ENCODE measurements at places on chromosomes 3 and 15. TPM values are rescaled to one million over a fixed set of nuclear protein-coding genes. Genes with fewer than 3 reads are reported as not detected.

DNA sequence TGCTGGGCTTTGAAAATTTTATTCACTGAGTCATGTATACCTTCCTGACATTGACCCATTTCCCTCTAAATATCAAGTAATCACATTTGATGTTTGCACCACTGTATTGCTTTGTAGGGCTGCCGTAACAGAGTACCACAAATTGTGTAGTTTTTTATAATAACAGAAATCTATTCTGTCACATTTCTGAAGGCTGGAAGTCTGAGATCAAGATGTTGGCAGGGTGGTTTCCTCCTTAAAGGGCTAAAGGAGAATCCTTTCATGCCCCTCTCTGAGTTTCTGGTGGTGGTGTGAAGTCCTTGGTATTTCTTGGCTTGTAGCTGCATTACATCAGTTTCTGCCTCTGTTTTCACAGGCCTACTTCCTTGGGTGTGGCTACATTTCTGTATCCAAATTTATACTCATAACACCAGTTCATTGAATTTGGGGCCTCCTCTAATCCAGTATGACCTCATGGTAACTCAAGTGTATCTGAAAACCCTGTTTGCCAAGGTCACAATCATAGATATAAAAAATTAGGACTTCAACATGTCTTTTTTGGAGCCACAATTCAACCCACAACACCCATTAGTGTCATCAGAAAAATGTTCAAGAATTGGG lies 29.1 kb upstream of the ST6GAL1 start:
- no peak for DNase-seq

DNA sequence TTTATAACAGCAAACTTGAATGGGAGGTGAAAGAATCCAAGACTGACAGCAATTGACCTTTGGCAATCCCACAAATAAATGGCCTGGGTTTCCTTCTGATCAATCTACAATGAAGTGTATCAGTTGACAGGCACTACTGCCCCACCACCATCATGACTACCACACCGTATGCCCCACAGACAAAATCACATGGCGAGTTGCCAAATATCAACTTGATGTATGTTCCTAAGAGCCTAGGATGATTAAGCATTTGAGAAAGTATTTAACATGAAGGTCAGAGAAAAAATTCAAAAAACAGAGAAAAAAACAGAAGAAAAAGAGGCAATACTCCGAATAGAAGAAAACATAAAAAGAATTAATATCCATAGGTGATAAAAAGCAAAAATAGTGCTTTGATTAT lies 215.9 kb upstream of the STAC start:
- no peak for DNase-seq

DNA sequence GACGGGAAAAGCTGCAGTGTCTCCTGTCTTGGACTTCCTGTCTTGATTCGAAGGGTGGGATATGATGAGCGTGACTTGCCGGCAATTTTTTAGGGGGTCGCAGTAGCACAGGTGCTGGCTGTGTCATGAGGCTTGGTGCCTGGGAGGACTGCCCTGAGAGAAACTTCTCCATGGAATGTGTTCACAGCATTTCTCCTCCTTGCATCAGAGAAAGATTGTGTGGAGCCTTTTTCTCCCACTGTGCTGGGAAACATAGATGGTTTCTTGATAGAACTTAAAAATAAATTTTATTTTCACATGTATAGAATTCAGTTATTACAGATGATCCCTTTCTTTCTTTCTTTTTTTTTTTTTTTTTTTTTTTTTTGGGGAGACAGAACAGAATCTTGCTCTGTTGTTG lies 121.4 kb downstream of the KLHL25 start:
- DNase-seq, result no peak

GRCh38 chr3:14775011-14775410 lies 43.8 kb upstream of the FGD5 start:
- no peak for DNase-seq

DNA sequence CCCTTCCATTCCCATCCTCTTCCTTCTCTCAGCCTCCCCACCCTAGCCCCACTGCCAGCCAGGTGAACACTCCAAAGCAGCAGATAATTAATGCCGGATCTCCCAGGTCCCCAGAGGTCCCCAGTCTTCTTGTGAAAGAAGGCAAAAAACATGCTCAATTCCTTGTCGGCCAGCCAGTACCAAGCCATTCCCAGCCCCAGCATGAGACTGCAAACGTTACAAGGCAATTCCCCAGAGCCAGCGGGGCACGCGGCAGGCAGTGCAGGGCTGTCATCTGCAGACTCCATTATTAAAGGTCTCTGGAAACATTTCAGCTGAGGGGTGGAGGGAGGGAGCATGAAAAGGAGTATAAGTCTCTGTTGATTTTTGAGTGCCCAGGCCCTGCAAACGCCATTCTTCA lies 117.8 kb downstream of the XXYLT1 start:
- DNase-seq, result no peak

- peak; percentile 8 for DNase-seq
Measured at GRCh38 chr3:116453666-116454346, 8.5 kb upstream of the LSAMP start.

DNA sequence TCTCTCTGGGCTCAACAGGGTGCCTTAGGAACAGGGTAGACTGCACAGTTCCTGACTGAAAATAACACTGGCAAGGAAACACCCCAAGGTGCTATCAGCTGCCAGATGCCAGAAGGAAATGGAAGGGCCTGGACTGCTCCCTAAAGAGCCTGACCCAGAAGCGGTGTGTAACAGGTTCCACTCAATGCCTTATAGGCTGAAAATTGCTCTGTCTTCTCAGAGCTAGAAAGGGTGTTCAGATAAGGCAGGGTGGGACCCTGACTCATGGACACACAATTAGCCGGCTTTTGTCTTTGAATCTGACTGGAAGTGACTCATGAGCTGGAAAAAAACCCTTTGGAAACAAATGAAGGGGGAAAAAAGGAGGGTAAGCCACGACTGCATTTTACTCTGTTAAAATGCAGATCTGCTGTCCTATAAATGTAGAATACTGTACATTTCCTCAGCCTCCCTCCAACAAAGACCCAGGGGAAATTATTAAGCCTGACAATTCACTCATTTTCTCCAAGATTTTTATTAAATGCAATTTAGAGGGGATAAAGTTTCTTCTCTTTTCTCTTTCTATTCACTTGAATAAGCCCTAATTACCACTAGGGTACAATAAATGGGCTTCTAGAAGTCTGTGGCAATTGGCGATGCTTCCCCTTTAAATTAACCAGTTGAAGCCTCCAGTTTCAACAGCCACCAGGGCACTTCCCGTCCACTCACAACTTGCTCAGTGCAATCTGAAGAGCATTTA lies 160.2 kb upstream of the TBL1XR1 start:
- peak; percentile 77 for DNase-seq

GRCh38 chr3:9732080-9732739 lies 675 bp downstream of the BRPF1 start:
- no peak for DNase-seq

DNA sequence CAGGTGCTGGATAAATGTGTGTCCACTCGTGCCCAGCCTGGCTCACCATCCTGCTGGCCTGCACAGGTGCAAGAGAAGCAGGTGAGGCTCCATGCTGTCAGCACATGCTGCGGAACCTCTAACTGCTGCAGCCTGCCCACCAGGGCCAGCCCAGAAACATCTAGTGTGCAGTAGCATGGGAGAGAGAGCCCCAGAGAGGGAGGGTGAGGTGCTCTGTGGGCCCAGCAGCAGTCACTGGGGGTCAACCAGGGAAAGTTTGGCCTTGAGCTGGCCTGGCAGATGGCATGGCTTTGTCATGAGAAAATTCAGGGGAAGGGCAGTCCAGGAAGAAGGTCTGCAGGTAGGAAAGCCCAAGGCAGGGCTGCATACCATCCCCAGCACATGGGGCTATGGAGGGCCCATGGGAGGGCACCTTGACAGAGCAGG lies 18.2 kb upstream of the PRR23E start:
- DNase-seq, result no peak

DNA sequence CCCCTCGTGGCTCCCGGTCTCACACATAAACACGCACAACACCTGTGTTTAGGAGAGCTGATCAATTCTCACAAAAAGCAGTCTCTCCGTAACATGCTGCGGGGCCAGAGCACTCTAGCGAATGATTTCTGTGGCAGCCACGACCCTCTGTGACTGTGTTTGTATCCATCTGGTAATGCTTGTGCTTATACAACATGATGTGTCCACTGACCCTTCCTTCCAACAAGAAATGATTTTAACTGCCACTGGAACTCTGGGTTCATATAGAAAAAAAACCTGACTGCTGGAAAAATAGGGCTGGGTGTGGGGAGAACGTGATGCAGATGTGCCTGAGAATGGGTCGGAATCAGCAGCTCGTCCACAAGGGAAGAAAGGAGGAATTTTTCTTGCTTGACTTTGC lies 410.2 kb downstream of the GAP43 start:
- DNase-seq, result no peak

DNA sequence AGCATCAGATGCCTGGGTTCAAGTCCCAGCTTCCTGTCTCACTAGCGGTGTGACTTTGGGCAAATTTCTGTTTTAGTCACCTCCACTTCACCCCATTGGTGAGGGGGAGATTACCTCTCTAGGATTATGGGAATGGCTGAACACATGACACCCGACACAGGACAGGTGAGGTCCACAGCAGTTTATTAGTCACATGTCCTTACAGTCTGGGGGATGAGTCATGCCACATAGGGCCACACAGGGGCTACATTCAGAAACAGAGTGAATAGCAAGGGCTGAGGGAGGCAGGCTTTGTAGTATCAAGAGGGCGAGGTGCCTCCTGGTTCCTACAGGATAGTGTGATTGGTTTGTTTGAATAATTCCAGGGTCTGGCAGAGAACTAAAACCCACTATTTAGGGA lies 15.2 kb upstream of the ITGA11 start:
- no peak for DNase-seq

Gene KCNH8
- not detected for total RNA-seq

Gene TNNC1
- total RNA-seq, result 1.3 TPM

Gene CISH
- total RNA-seq, result 0.86 TPM

Gene NPAP1
- total RNA-seq, result not detected

Gene UACA
- 160 TPM for total RNA-seq

Measured in fibroblast of villous mesenchyme (primary cell).